PC-3 (cell line): ENCODE measurements at places on chromosomes 7 and 10. TPM values are rescaled to one million over a fixed set of nuclear protein-coding genes. Genes with fewer than 3 reads are reported as not detected.

Gene STAM
- total RNA-seq = 7.8 and 9.5 TPM in 2 replicates

DNA sequence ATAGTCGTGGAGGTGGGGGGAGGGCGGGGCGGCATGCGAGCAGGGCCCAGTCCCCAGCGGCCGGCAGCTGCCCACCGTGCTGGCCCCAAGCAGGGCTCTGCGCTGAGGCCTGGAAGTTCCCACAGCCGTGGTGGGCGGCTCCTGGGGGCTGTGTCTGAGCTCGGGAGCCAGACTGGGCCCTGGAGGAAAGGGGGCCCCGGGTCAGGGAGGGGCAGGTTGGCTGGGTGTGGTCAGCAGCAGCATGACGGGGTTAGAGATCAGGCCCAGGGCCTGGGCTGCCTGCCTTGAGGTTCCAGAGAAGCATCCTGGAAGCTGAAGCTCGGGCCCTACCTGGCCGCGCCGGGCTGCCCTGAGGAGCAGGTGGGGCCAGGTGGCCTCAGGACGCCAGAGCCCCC, 22.1 kb downstream of the GET4 start:
- no peak for DNase-seq
- H3K27ac ChIP-seq = no peak overlapping the region
- H3K27me3 ChIP-seq = no peaks in the 10 kb centered on the region
- H3K4me3 ChIP-seq = no peak overlapping the region
- no peaks in the 10 kb centered on the region; the same call in 1 of the 2 replicates for H3K36me3 ChIP-seq

DNA sequence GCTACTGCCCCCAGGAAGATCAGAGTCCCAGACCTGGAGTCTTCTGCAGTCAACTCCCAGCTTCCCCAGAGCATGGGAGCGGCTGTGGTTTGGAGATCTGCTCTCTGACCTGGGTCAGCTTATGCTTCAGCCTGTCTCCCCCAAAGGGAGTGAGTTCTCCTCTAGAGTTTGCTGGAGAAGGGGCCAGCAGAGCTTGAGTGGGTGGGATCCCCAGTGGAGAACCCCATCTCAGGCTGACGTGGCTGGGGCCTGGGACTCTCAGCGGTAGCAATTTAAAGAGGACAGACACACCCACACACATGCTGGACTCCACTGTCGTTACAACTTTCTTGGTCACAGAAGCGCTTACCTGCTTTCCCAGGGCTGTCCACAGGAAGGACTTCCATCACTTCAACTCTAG, 6.3 kb downstream of the UNC5B start:
- H3K27ac ChIP-seq = no peak overlapping the region
- H3K27me3 ChIP-seq = peaks cover 4% of the 10 kb centered on the region; the same call in 1 of the 2 replicates
- H3K36me3 ChIP-seq = no peaks in the 10 kb centered on the region

DNA sequence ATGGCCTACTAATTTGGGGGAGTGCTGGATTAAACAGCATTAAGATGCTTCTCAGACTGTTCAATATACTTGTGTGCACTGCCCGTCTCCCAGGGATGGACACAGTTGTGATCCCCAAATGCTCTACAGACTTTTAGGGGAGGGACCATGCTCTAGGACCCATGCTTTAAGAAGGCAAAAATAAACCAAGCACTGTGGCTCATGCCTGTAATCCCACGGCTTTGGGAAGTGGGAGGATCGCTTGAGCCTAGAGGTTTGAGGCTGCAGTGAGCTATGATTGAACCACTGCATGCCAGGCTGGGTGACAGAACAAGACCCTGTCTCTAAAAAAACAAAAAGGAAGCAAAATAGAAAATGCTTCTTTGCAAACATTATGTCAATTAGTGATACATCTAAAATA, 102.6 kb downstream of the VOPP1 start:
- H3K4me3 ChIP-seq = no peak overlapping the region
- no peaks in the 10 kb centered on the region for H3K27me3 ChIP-seq

DNA sequence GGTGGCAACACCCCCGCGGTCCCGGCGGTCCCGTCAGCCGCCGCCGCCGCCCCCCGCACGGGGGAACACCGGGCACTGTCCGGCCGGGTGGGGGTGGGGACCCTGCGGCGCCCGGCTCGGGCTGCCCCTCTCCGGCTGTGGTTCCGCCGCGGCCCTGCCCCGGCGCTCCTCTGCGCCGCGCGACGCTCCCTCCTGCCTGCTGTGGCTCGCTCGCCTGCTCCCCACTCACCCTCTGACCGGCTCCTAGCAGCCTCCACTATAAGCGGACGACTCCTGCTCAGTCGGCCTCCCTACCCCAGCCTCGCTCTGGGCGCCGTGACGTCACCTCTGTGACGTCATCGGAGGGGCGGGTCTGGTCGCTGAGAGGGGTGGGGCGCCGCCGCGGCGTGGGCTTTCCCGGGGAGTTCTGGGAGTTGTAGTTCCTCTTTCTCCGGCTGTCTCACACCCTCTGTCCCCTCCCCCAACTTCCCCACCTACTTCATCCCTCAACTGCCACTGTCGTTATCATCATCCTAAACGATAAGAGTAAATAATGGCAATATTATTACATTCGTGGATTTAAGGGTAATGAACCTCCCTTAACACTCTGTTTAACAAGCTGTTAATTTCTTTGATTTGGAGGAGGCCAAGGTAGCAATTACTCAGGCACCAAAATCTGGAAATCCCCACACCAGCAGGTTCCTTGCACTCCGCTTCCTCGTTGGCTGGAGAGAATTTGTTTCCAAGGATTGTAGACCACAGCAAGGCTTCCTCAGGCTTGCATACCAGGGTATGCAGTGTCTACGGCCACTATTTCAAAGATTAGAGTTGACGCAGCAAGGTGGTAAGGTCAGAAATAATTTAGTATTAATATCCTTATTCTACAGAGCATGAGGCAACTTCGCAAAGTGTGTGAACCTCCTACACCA, at the start of gene UBE2H:
Gene UBE2H, minus strand, starts transcription at position 308 of the 908 bp plus-strand sequence. CDS start 405 bp downstream, outside the sequence.
- peaks cover 37% of the 10 kb centered on the region for H3K4me1 ChIP-seq
- H3K27ac ChIP-seq = peak within 1 kb of the TSS; percentile 95
- DNase-seq = peak; percentile 93
- H3K27me3 ChIP-seq = no peaks in the 10 kb centered on the region
- H3K4me3 ChIP-seq = peak within 1 kb of the TSS; percentile 95
